Liver (tissue), 10 donors: ENCODE measurements at places on chromosomes 11 and 22. TPM values are rescaled to one million over a fixed set of nuclear protein-coding genes. Genes with fewer than 3 reads are reported as not detected.

- DNase-seq = peak; percentile 92
Observed at GRCh38 chr22:44735518-44736428, 16.6 kb upstream of the ARHGAP8 start.

- DNase-seq = no peak
Observed at GRCh38 chr11:68963779-68964178, 17.0 kb downstream of the MRGPRD start.

The DCHS1 gene
- total RNA-seq = 8.9 TPM

The C22orf23 gene
- total RNA-seq = not detected

The GPHA2 gene
- total RNA-seq = not detected
